HFFc6 (cell line): ENCODE measurements at places on chromosomes 16 and 17. TPM values are rescaled to one million over a fixed set of nuclear protein-coding genes. Genes with fewer than 3 reads are reported as not detected.

TSPAN10 gene
- total RNA-seq, result 14.3 to 18.7 TPM (median 17.5 TPM) in 3 replicates

PPM1E gene
- total RNA-seq, result not detected in 3 replicates

KCNJ16 gene
- not detected in 3 replicates for total RNA-seq

SLC38A8 gene
- total RNA-seq, result not detected in 3 replicates

FSCN2 gene
- total RNA-seq, result 0.92 to 1.4 TPM (median 1.2 TPM) in 3 replicates

GPR179 gene
- total RNA-seq, result not detected in 2 replicates

CIITA gene
- 0.12 TPM in 1 of 3 replicates, not detected in the others for total RNA-seq

ARMC7 gene
- total RNA-seq, result 9.4 to 12.1 TPM (median 10.8 TPM) in 3 replicates

CCL14 gene
- total RNA-seq, result not detected in 3 replicates

ZPBP2 gene
- total RNA-seq, result not detected in 3 replicates

GRCh38 chr17:30545024-30545423, 67.8 kb downstream of the GOSR1 start:
- peaks cover 12% of the 10 kb centered on the region for H3K4me1 ChIP-seq
- no peak overlapping the region for H3K4me3 ChIP-seq
- DNase-seq, result no peak
- H3K27me3 ChIP-seq, result no peaks in the 10 kb centered on the region

GRCh38 chr17:71937914-71938313, 182.9 kb upstream of the SOX9 start:
- H3K27me3 ChIP-seq, result peaks cover 4% of the 10 kb centered on the region
- DNase-seq, result no peak
- no peaks in the 10 kb centered on the region for H3K36me3 ChIP-seq
- H3K4me3 ChIP-seq, result no peak overlapping the region
- no peaks in the 10 kb centered on the region for H3K4me1 ChIP-seq

DNA sequence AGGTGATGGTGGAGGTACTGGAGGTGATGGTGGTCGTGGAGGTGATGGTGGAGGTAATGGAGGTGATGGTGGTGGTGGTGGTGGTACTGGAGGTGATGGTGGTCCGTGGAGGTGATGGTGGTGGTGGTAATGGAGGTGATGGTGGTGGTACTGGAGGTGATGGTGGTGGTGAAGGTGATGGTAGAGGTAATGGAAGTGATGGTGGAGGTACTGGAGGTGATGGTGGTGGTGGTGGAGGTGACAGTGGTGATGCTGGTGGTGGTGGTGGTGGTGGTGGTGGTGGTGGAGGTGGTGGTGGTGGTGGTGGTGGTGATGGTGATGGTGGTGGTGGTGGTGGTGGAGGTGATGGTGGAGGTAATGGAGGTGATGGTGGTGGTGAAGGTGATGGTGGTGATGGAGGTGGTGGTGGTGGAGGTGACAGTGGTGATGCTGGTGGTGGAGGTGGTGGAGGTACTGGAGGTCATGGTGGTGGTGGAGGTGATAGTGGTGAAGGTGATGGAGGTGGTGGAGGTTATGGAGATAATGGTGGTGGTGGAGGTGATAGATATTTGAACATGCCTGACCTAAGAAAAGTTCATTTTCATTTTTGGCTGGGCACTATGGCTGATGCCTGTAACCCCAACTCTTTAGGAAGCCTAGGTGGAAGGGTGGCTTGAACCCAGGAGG, 55.0 kb downstream of the RNF213 start:
- no peak for DNase-seq
- H3K4me1 ChIP-seq, result no peaks in the 10 kb centered on the region
- no peaks in the 10 kb centered on the region; the same call in 1 of the 2 replicates for H3K27me3 ChIP-seq
- H3K27ac ChIP-seq, result no peak overlapping the region
- no peak overlapping the region for H3K4me3 ChIP-seq

- H3K4me3 ChIP-seq, result no peak overlapping the region
- no peak overlapping the region for H3K27ac ChIP-seq
- no peaks in the 10 kb centered on the region for H3K36me3 ChIP-seq
Measured at GRCh38 chr16:80459331-80459777, 81.4 kb upstream of the DYNLRB2 start.

- no peak overlapping the region for H3K4me3 ChIP-seq
- H3K4me1 ChIP-seq, result peaks cover 23% of the 10 kb centered on the region
- DNase-seq, result no peak
- no peak overlapping the region for H3K27ac ChIP-seq
Measured at GRCh38 chr17:41796121-41796895, 9.8 kb upstream of the JUP start.

DNA sequence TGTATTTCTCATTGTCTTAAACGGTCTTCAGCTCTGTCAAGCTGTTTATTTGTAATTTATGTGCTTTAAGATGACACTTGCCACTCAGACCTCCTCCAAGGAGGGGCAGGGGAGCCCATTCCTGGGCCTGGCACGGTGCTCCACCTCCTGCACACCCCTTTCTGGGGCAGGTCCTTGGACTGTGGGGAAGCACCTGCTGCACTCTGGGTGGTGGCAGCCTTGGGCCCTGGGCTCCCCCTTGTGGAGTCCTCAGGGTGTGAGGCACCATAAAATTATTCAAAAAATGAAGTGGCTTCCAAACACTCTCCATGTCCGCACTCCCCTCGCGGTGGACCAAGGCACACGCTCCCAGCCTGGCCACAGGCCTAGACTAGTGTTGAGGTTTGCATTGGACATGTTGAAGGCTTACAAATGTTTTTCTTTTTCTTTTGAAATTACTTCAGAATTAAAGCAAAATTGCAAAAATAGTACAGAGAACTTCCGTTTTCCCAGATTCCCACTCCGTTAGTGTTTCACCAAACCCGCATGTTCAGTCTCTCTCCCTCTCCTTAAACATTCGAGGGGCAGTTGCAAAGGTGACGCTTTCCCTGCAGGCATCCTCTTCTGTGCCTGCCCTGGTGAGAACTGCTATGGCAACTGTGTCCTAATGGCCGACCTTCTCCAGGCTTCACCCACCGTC, 32.4 kb downstream of the FOXK2 start:
- no peak overlapping the region for H3K4me3 ChIP-seq
- peak; percentile 57 for DNase-seq
- H3K36me3 ChIP-seq, result no peaks in the 10 kb centered on the region
- no peaks in the 10 kb centered on the region for H3K27me3 ChIP-seq
- peak overlapping the region; percentile 36 for H3K27ac ChIP-seq
- peaks cover 22% of the 10 kb centered on the region for H3K4me1 ChIP-seq

DNA sequence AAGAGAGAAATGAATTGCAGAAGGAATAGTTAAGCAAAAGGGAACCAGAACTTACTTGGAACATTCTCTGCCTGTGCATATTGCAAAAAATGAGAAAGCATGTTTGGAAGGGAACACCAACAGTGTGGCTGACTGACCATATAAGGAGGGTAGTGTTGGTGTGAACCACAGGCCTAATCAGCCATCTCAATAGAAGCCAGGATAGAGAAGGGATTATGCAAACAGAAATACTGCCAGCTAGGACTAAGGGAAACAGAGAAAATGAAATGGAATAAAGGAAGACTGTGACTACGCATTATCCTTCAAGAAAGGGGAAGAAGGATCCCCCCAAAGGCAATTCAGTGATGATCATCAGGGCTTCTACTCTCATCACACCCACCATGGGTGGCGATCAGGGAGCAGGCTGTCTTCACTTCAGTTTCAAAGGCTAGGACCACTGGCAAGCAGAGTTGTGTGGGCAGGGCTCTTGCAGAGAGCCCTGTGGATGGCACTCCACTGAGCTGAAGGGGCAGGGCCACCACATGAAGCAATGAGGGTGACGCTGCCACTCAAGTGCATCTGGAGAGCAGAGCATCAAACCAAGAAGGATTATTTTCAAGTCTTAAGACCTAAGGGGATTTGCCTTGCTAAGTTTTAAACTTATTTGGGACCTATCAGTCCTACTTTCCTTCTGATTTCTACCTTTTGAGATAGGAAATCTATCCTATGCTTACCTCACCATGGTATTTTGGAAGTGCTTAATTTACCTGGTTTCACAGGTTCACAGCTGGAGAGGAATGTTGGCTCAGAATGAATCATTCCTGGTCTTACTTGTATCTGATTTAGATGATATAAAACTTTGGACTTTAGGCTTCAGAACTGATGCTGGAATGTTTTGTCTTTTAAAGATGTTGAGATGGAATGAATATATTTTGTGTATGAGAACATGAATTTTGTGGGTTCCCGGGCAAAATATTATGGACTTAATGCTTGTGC, 140.5 kb downstream of the SSH2 start:
- no peak overlapping the region for H3K27ac ChIP-seq
- H3K36me3 ChIP-seq, result peaks cover 7% of the 10 kb centered on the region
- H3K27me3 ChIP-seq, result no peaks in the 10 kb centered on the region
- no peak for DNase-seq

DNA sequence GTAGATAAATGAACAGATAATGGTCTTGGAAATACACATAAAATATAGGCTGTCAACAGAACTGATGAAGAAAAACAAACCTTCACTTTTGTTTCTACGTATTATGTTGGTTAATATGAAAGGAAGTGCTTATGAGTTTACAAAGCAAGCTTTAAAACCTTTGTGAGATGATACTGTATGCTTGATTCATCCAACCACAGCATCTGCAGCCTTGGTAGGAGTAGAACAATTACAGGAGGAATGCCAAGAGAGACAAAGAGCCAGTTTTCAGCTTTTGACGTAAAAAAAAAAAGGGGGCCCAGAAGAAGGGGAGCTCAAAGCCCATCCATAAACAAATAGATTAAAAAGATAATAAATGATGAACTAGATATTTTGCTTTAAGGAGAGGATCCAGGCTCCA, 13.3 kb downstream of the FAM20A start:
- H3K27ac ChIP-seq, result no peak overlapping the region
- no peaks in the 10 kb centered on the region for H3K4me1 ChIP-seq
- H3K27me3 ChIP-seq, result peaks cover 2% of the 10 kb centered on the region
- H3K4me3 ChIP-seq, result no peak overlapping the region

DNA sequence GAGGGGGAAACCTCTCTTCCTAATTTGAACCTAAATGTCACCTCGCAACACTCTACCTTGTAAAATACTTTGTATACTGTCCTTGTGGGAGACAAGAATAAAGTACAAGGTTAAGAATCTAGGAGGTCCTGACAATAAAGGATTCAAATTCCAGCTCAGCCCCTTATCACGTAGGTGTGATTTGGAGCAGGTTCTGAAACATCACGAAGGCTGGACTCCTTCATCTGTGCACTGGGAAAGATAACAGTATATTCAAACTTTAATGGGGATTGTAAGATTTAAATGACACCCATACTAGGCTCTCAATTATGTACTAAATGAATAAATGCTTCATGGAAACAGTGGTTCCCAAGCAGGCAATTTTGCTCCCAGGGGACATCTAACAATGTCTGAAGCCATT, 2.1 kb downstream of the TXNDC11 start:
- peak overlapping the region; percentile 88 for H3K27ac ChIP-seq
- peaks cover 45% of the 10 kb centered on the region for H3K36me3 ChIP-seq
- 0 out of 2 replicates have a peak, but pooled peaks cover 2% of the 10 kb centered on the region for H3K27me3 ChIP-seq

- H3K4me3 ChIP-seq, result no peak overlapping the region
- H3K36me3 ChIP-seq, result peaks cover 33% of the 10 kb centered on the region
- peaks cover 3% of the 10 kb centered on the region for H3K27me3 ChIP-seq
- DNase-seq, result no peak
Measured at GRCh38 chr17:82582213-82582612, 62.7 kb downstream of the FOXK2 start.

GRCh38 chr17:4743216-4743615, 3.5 kb upstream of the CXCL16 start:
- no peak overlapping the region for H3K4me3 ChIP-seq
- H3K36me3 ChIP-seq, result no peaks in the 10 kb centered on the region
- no peak for DNase-seq
- H3K27me3 ChIP-seq, result peaks cover 55% of the 10 kb centered on the region
- H3K4me1 ChIP-seq, result peaks cover 7% of the 10 kb centered on the region
- no peak overlapping the region for H3K27ac ChIP-seq

- no peaks in the 10 kb centered on the region for H3K36me3 ChIP-seq
- H3K4me3 ChIP-seq, result no peak overlapping the region
- no peak overlapping the region for H3K27ac ChIP-seq
- H3K4me1 ChIP-seq, result peaks cover 3% of the 10 kb centered on the region
- no peak for DNase-seq
- H3K27me3 ChIP-seq, result peaks cover 2% of the 10 kb centered on the region
Measured at GRCh38 chr16:72120026-72120425, 26.4 kb downstream of the DHX38 start.

DNA sequence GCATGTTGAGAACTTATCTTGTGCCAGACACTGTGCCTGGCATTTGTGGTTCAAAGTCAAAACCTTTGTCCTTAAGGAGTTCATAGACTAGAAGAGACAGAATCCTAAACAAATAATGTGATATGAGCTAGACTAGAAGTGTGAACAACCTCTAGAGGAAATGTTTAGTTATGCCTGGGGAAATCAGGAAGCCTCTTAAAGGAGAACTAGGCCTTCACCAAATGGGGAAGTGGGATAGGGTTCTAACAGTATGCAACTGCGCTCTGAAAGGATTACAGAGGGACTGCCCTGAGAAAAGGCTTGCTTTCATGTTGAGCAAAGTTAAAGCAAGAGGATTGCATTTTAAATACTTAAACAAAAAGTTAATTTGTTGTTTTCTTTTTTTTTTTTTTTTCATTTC, 4.9 kb downstream of the RUNDC1 start:
- DNase-seq, result no peak
- peaks cover 3% of the 10 kb centered on the region; the same call in 1 of the 2 replicates for H3K27me3 ChIP-seq
- H3K36me3 ChIP-seq, result peaks cover 41% of the 10 kb centered on the region
- peaks cover 41% of the 10 kb centered on the region for H3K4me1 ChIP-seq

DNA sequence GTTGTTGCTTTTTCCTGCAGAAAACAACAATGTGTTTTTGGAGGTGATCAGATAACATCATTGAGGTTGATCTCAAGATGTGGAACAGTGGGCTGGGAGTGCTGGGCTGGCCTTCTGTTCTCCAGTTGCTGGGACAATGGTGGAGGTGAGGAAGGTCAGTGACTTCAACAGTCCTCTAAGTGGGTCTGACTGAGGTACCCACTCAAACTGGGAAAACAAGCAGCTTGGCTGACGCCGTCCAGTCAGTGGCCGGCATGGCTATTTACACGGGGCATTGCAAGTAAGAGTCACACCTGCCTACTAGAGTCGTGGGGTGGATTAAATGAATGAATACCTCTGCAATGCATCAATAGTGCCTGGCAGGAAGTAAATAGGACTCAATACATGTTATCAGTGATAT, 386.7 kb upstream of the ZFHX3 start:
- no peaks in the 10 kb centered on the region for H3K4me1 ChIP-seq
- H3K4me3 ChIP-seq, result no peak overlapping the region
- DNase-seq, result no peak
- H3K27ac ChIP-seq, result no peak overlapping the region
- no peaks in the 10 kb centered on the region for H3K36me3 ChIP-seq
- peaks cover 20% of the 10 kb centered on the region for H3K27me3 ChIP-seq

DNA sequence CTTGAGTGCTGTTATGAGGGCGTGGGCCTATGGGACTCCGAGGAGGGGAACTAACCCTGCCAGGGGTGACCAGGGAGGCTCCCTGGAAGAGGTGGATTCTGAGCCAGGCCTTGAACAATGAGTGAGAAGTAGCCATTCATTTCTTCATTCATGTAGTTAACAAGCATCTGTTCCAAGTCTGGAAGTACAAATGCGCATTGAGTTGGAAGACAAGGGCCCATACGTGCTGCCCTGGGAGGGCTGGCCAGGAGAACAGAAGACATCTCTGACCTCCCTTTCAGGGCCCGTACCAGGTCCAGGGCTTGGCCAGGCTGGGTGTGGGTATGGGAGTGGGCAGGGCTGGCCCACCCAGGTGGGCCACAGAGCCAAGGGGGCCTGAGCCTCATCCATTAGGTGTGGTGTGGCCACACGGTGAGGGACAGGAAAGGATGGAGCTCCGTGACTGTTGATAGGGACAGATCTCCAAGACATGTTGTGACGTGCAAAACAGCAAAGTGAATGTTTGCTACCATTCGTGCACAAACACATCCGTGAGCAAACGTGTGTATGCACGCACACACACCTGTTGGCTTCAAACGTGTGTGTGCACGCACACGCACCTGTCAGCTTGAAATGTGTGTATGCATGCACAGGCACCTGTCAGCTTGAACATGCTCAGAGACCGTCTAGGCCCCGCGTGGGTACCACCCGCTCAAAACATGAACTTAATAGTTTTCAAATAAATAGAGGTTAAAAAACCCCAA, 46.8 kb downstream of the ZDHHC7 start:
- H3K27me3 ChIP-seq, result peaks cover 16% of the 10 kb centered on the region
- no peak for DNase-seq
- H3K36me3 ChIP-seq, result peaks cover 5% of the 10 kb centered on the region; the same call in 1 of the 2 replicates
- no peak overlapping the region for H3K27ac ChIP-seq
- no peaks in the 10 kb centered on the region for H3K4me1 ChIP-seq
